Heart right ventricle (tissue), 16 donors: ENCODE measurements at places on chromosomes 4 and X. TPM values are rescaled to one million over a fixed set of nuclear protein-coding genes. Genes with fewer than 3 reads are reported as not detected.

Gene NEUROG2
- total RNA-seq, result not detected

Gene CITED1
- total RNA-seq, result not detected

Gene YTHDC1
- 65.0 TPM for total RNA-seq

Gene DDX53
- total RNA-seq, result not detected

Gene S100P
- 1.3 TPM for total RNA-seq

Gene PGK1
- total RNA-seq, result 470 TPM

Gene GRSF1
- 131 TPM for total RNA-seq

Gene MAGED4B
- total RNA-seq, result 0.51 TPM

Gene IL1RAPL2
- total RNA-seq, result not detected

DNA sequence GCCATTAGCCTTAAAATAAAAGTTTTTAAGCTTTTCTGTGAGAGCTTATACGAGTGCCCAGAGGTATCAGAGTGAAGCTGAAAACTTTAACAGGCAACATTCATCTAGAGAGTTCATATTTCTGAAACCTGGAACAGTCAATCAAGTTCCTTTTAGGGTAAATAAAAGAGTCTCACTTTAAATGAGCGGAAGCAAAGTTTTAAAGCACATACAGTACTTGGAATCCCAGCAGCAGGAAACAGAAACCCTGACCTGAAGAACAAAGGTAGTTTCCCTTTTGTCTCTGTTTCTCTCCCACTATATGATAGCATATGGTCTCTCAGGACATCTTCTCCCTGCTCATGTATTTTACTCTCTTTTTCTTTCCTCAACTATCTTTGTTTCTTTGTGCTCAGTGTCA, 153.0 kb downstream of the ASB9 start:
- H3K36me3 ChIP-seq, result no peaks in the 10 kb centered on the region
- H3K27me3 ChIP-seq, result no peaks in the 10 kb centered on the region
- no peaks in the 10 kb centered on the region for H3K4me1 ChIP-seq
- no peak for DNase-seq
- no peak overlapping the region for H3K27ac ChIP-seq
- no peak overlapping the region for H3K4me3 ChIP-seq

GRCh38 chr4:119730671-119730950, 102.0 kb upstream of the PDE5A start:
- peaks cover 18% of the 10 kb centered on the region for H3K4me1 ChIP-seq
- H3K27me3 ChIP-seq, result no peaks in the 10 kb centered on the region
- H3K27ac ChIP-seq, result peak overlapping the region; percentile 52
- no peaks in the 10 kb centered on the region for H3K36me3 ChIP-seq
- H3K4me3 ChIP-seq, result no peak overlapping the region
- DNase-seq, result no peak

DNA sequence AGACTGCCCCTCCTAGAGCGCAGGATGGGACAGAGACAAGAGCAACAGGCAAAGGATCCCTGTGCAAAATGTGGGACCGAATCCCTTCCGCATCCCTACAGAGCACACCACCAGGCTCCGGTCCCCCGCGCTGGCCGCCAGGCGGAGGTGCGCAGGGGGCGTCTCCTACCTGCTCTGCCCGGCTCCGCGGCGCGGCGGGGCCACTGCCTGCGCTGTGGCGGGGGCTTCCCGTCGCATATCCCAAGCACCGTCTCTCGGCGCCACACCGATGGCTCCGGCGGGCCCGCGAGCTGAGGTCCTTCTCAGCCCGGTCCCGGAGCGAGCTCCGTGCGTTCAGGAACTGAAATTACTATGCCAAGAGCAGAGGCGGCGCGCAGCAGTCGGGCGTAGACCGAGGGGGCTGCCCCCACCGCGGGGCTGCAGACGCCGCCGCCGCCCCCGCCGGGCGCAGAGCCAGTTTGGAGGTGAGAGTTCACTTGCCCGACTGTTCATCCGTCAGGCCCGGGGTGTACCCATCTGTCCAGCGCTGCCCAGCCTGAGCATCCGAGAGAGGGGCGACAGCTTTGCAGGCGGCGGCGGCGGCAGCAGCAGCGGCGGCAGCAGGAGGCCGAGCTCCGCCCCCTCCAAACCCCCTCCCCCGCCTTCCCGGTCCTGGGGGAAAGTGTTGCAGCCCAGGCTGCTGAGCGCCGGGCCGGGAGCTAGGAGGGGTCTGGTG, at the start of gene GPRIN3:
GPRIN3 (minus strand) TSS at position 355 of the 715 bp plus-strand sequence. CDS start 57,690 bp downstream, outside the sequence.
- DNase-seq, result peak; percentile 73
- H3K4me1 ChIP-seq, result no peaks in the 10 kb centered on the region
- peak within 1 kb of the TSS; percentile 78 for H3K4me3 ChIP-seq
- peak within 1 kb of the TSS; percentile 59 for H3K27ac ChIP-seq
- no peaks in the 10 kb centered on the region for H3K36me3 ChIP-seq
- peaks cover 7% of the 10 kb centered on the region for H3K27me3 ChIP-seq

- no peak for DNase-seq
- no peaks in the 10 kb centered on the region for H3K36me3 ChIP-seq
- no peak overlapping the region for H3K27ac ChIP-seq
- no peak overlapping the region for H3K4me3 ChIP-seq
- H3K27me3 ChIP-seq, result no peaks in the 10 kb centered on the region
Observed at GRCh38 chrX:124862301-124862700, 457.4 kb upstream of the TEX13C start.

DNA sequence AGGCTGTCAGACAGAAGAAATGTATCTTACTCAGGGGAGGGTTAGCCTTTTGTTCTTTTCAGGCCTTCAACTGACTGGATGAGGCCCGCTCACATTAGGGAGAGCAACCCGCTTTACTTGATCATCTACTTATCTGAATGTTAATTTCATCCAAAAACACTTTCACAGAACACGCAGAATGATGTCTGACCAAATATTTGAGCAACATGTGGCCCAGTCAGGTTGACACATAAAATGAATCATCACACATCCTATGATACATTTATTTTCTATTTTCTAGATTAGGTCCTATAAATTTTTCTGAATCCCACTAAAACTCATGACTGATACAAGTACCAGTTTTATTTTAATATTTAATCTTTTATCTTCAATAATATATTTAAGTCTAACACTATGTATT, 260.3 kb downstream of the IL15 start:
- H3K4me1 ChIP-seq, result no peaks in the 10 kb centered on the region
- H3K27ac ChIP-seq, result no peak overlapping the region
- H3K27me3 ChIP-seq, result no peaks in the 10 kb centered on the region
- no peak for DNase-seq

- no peak for DNase-seq
- H3K36me3 ChIP-seq, result no peaks in the 10 kb centered on the region
- H3K27me3 ChIP-seq, result no peaks in the 10 kb centered on the region
- no peak overlapping the region for H3K4me3 ChIP-seq
Observed at GRCh38 chrX:23478056-23478455, 143.4 kb downstream of the PTCHD1 start.

GRCh38 chr4:23125118-23125517, 432.4 kb downstream of the GBA3 start:
- no peak overlapping the region for H3K27ac ChIP-seq
- no peaks in the 10 kb centered on the region for H3K36me3 ChIP-seq
- H3K4me3 ChIP-seq, result no peak overlapping the region
- DNase-seq, result no peak
- H3K4me1 ChIP-seq, result no peaks in the 10 kb centered on the region

DNA sequence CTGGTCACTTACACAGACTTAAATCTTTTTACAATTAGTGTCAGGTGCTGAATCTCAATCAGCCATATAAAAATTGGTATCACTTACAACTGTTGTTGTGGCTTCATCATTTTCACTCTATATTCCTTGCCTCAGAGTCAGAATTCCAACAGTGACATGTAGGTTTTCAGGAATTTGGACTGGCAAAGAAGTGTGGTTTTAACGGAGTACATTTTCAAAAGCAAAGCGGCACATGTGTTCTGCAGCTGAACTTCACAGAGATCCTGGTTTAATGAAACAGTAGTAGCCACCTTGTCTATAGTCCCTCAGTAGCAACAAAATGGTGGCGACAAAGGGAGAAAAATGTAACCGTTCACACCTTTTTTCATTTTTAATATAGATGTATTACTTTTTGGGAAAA, 486.6 kb downstream of the FAT4 start:
- H3K36me3 ChIP-seq, result no peaks in the 10 kb centered on the region
- H3K4me3 ChIP-seq, result no peak overlapping the region
- no peaks in the 10 kb centered on the region for H3K27me3 ChIP-seq
- no peaks in the 10 kb centered on the region for H3K4me1 ChIP-seq
- DNase-seq, result no peak
- H3K27ac ChIP-seq, result no peak overlapping the region

DNA sequence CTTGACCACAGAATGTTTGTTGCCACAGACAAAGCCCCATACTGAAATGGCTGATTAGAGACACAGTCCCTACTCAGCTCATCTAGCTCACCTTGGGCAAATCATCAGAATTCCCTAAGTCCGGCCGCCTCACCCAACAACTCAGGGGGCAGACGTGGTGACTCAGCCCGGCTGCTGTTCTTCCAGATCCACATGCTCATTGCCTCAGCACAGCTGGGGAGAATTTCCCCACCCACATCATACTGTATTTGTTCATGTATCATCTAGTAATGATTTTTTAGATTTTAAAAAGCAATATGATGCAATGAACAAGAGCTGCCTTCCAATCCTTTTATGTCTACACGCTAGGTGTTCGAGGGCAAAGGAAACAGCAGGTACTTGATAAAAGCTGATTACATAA, 333.8 kb upstream of the TENM3 start:
- H3K36me3 ChIP-seq, result no peaks in the 10 kb centered on the region
- H3K4me3 ChIP-seq, result no peak overlapping the region
- no peak overlapping the region for H3K27ac ChIP-seq
- H3K27me3 ChIP-seq, result no peaks in the 10 kb centered on the region

DNA sequence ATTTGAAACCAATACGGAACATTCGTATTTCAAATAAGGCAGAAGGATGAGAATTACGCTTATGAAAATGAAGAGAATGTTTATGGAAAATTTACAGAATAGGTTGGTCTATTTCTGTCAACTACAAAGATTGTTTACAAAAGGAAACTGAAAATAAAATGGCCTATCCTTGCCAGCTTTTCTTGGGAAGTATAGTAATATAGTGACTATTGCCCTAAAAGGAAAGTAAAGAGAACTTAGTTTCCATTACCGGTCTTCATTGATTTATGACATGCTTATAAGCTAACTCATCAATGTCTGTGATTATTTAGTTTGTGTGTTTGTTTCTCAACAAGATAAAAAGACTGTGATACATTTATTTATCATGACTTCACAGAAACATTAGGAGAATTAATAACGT, 2.9 kb upstream of the SPRY1 start:
- no peak for DNase-seq
- no peaks in the 10 kb centered on the region for H3K27me3 ChIP-seq
- no peak overlapping the region for H3K27ac ChIP-seq
- H3K4me3 ChIP-seq, result no peak overlapping the region
- no peaks in the 10 kb centered on the region for H3K36me3 ChIP-seq
- peaks cover 7% of the 10 kb centered on the region for H3K4me1 ChIP-seq

DNA sequence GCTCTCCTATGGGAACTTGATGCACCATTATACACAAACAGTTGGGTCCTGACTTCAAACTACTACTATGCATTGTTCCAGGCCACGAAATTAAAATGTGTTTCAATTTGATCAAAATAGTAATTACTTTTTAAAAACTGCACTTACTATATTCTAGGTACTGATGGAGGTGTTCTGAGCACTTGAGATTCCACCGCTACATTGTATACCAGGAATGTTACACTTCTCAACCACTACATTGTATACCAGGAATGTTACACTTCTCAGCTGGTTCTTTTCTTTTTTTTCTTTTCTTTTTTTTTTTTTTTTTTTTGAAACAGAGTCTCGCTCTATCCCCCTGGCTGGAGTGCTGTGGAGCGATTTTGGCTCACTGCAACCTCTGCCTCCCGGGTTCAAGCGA, 77.9 kb downstream of the ELOVL6 start:
- peaks cover 8% of the 10 kb centered on the region for H3K4me1 ChIP-seq
- no peaks in the 10 kb centered on the region for H3K36me3 ChIP-seq
- DNase-seq, result no peak
- no peaks in the 10 kb centered on the region for H3K27me3 ChIP-seq
- H3K4me3 ChIP-seq, result no peak overlapping the region
- no peak overlapping the region for H3K27ac ChIP-seq

DNA sequence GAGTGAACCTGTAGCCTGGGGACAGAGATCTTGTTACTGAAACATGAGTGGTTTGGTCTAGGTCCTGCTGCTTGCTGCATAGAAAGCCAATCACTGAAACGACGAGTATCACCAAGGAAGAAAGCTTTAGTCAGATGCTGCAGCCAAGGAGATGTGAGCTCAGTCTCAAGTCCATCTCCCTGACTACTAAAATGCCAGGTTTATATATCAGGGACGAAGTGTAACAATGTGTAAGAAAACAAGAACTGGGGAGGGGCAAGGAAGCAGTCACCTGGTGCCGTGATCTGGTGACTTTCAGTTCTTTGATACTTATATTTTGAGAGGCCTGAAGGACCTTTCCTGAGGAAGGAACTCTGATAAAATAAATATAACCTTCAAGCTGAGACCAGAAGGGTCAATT, 19.6 kb upstream of the ABRAXAS1 start:
- no peak overlapping the region for H3K4me3 ChIP-seq
- no peak overlapping the region for H3K27ac ChIP-seq
- no peak for DNase-seq
- H3K4me1 ChIP-seq, result no peaks in the 10 kb centered on the region
- H3K27me3 ChIP-seq, result no peaks in the 10 kb centered on the region

- H3K27me3 ChIP-seq, result no peaks in the 10 kb centered on the region
- H3K36me3 ChIP-seq, result no peaks in the 10 kb centered on the region
- H3K27ac ChIP-seq, result no peak overlapping the region
- H3K4me1 ChIP-seq, result no peaks in the 10 kb centered on the region
Observed at GRCh38 chr4:115090483-115091075, 22.8 kb downstream of the NDST4 start.

GRCh38 chrX:136202889-136203288, 48.3 kb downstream of the MAP7D3 start:
- H3K4me1 ChIP-seq, result peaks cover 35% of the 10 kb centered on the region
- no peak overlapping the region for H3K27ac ChIP-seq
- no peaks in the 10 kb centered on the region for H3K27me3 ChIP-seq
- H3K4me3 ChIP-seq, result no peak overlapping the region
- DNase-seq, result no peak

- no peak overlapping the region for H3K27ac ChIP-seq
- H3K27me3 ChIP-seq, result no peaks in the 10 kb centered on the region
- H3K4me3 ChIP-seq, result no peak overlapping the region
- peaks cover 10% of the 10 kb centered on the region for H3K4me1 ChIP-seq
- no peak for DNase-seq
Observed at GRCh38 chr4:163556177-163556576, 61.7 kb downstream of the TMA16 start.

DNA sequence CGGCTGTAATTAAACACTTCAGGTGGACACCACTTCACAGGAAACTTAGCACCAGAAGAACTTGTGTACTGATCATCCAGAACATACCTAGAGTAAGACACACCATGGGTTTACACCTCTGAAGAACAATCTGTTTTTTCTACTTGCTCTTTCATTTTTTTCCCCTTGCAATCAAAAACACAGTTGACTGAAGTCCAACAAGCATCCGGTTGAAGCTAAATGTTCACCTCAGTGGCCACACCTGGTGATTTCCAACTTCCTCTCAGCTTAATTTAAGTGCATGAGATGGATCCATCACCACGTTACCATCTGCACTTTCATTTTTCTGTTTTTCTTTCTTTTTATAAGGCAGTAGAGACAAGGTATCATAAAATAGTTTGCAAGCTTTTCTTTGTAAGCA, 4.9 kb upstream of the TXK start:
- no peak for DNase-seq
- no peak overlapping the region for H3K27ac ChIP-seq
- H3K4me1 ChIP-seq, result no peaks in the 10 kb centered on the region
- H3K4me3 ChIP-seq, result no peak overlapping the region
- H3K36me3 ChIP-seq, result peaks cover 9% of the 10 kb centered on the region

- no peaks in the 10 kb centered on the region for H3K36me3 ChIP-seq
- no peak overlapping the region for H3K4me3 ChIP-seq
- H3K27ac ChIP-seq, result no peak overlapping the region
- no peaks in the 10 kb centered on the region for H3K27me3 ChIP-seq
- no peak for DNase-seq
Observed at GRCh38 chr4:153733751-153734448, 25.9 kb downstream of the RNF175 start.
